Fibroblast of skin of back (primary cell): ENCODE measurements at places on chromosomes 13 and 19.

GRCh38 chr13:46553521-46553885 lies 533 bp downstream of the LRCH1 start:
- DNase-seq: no peak

GRCh38 chr19:1384085-1384462 lies 367 bp downstream of the NDUFS7 start:
- no peak for DNase-seq

DNA sequence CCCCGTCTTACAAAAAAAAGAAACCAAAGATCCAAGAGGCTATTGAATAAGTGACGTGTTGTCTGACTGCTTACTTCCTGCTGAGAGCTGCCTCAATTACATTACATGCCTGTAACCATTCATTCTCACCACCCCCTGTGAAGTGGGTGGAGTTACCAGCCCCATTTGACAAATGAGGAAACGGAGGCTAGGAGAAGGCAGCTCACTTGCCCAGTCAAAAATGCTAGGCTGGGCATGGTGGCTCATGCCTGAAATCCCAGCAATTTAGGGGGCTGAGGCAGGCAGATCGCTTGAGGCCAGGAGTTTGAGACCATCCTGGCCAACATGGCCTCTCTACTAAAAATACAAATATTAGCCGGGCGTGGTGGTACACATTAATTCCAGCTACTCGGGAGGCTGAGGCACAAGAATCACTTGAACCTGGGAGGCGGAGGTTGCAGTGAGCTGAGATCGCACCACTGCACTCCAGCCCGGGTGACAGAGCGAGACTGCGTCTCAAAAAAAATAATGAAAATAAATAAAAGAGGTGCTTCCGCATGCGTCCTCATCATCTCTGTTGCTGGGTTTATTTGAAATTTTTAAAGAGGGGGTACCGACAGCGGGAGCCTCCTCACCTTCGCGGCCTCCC lies 499 bp downstream of the LSM7 start:
- peak; percentile 93 for DNase-seq

GRCh38 chr19:40762754-40763470 lies 11.9 kb downstream of the SNRPA start:
- no peak for DNase-seq

GRCh38 chr13:40494513-40494912 lies 171.9 kb downstream of the FOXO1 start:
- DNase-seq: peak; percentile 19

- DNase-seq: no peak
These were observed 1194.0 kb downstream of the PCDH9 start for GRCh38 chr13:66036024-66036614.

DNA sequence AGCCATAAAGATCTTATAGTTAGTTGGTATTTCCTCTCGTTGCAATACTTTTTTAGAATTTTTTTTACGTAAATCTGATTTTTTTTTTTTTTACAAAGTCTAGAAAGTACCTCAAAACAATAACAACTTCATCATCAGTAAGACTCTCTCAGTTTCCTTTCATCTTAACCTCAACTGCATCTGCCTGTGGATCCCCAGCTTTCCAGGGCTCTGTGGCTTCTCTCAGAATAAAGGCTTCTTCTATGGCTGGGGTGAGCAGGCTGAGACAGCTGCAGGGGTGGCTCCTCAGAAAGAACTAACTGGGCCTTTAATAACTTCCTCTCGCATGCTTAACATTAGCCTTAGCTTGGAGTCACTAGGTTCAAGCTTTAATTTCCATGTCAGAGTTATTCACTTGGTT lies 4.2 kb downstream of the ZNF506 start:
- DNase-seq: no peak

GRCh38 chr13:38415233-38415632 lies 65.6 kb downstream of the UFM1 start:
- DNase-seq: no peak

DNA sequence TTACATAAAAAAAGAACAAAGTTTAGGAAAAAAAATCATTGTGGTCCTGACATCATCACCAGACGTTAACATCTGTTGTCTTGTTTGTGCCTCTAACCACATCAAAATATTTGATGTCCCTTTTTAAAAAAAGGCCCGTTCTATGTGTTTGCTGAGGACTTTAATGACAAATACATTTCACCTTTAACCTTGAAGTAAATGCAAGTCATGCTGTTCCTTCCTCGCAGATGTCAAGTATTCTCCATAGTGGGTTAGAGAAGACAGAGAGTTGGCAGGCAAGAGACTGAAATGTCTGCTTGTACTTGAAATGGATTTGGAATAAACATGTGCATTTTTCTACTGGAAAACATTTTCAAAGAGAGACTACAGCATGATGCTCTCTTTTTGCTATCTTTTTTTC lies 134.9 kb downstream of the FGF9 start:
- no peak for DNase-seq

DNA sequence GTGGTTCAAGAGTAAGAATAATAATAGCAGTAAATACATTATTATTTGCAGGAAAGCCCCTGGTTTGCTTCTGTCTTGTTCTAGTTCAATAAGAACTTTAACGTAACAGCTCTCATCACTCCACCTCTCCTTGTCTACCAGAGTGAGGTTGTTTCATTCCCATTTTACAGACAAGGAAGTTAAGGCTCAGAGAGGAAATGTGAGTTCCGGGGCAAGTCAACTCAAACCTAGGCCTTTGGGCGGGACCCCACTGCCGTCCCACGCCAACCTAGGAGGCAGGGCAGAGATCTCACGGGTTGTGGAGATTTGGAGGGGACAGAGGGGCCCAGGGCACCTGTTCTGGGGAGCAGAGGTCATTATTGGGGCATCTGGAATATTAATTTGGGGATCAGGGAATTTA lies 1.5 kb downstream of the MAP4K1 start:
- DNase-seq: no peak

GRCh38 chr13:98913741-98914140 lies 64.1 kb downstream of the DOCK9 start:
- no peak for DNase-seq

DNA sequence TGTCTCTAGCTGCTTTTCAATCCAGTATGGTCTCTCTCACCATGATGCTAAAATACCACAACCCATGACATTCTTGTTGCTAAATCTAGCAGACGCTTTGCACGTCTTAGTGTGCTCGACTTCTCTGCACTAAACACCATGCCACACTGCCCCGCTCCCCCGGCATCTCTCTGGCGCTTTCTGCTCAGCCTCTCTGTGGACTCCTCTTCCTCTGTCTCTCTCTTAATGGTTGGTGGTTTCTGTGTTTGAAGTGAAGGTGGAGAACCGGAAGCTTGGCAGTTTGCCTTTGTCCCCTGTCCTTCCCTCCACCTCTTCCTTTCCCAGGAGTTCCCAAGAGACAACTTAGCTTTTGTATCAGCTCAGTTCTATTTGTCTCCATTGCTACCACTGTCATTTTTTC lies 8.8 kb downstream of the ERCC5 start:
- DNase-seq: no peak

DNA sequence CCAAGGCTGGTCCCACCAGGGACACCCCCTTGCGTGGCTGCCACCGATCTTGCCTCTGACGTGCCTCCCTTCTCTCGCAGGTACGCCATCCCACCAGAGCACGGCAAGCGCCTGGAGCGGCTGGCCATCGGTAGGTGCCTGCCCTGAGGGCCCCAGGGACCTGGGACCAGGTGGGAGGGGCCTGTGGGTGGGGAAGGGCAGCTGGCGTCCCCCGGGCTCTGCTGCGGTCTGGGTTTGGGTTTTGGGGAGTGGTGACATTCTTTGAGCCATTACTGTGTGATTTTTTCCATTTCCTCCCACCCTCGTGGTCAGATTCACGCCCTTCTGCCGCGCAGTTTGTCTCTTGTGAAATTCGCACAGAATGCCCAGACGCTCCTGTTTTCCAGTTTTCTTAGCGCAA lies 102.0 kb downstream of the KDM4B start:
- DNase-seq: no peak

DNA sequence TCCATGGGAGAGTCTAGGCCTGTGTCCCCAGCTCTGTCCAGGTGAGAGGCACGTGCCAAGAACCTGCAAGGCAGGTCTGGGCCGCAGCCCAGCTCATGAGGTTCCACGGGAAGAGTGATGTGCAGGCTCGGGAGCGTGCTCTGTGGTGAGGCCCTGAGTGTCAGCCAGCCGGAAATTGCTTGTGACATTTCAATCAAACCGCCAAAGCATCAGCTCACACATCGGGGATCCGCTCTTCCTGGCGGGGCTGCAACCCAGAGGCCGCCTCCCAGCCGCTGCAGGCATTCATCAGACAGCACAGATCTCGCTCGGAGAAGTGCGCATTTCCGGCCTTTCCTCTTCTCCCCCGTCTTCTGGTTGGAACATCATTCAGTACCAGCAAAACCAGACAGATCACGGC lies 109.3 kb downstream of the KDM4B start:
- DNase-seq: no peak

DNA sequence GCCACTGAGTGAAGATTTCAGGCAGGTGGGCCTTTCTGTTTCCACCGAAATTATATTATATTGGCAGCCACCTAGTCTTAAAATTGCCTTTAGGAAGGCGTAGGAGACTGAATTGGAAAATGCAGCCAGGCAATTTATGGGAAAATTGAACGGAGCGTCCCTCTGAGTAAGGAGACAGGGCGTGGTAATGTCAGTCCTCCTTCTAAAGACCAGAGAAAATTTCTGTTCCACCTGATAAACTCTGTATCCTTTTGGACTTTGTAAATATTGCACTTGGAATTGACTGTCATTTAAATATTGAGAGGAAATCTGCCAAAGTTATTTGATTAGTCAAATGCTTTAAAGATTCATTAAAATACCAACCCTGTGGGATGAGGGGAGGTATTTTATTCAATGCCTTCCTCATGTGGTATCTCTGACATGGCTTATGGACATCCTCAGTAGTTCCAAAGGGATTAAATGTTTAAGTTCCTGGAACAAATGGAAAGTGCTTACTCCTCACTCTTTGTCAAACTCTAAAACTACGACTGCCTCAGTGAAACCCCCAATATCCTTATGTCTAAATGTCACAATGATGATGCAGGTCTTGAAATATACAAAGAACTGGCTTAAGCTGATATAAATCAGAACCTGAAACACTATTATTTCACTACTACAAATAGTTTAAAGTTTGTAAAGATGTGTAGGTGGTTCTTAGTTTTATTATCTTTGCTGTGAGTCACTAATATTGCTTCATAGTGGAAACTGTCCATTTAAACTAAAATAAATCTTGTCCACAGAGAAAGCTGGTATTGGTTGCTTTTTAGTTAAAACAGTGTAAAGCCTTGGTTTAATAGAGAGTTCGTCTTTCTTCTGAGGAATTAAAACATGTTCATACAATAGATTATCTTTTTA lies 203.2 kb downstream of the FGF14 start:
- DNase-seq: no peak

- DNase-seq: no peak
These were observed 101.0 kb downstream of the ZIC5 start for GRCh38 chr13:99870541-99870940.

- DNase-seq: no peak
These were observed 4.9 kb upstream of the AMER2 start for GRCh38 chr13:25177012-25177411.

- DNase-seq: peak; percentile 59
These were observed 237.4 kb downstream of the NBEA start for GRCh38 chr13:35179494-35179893.

DNA sequence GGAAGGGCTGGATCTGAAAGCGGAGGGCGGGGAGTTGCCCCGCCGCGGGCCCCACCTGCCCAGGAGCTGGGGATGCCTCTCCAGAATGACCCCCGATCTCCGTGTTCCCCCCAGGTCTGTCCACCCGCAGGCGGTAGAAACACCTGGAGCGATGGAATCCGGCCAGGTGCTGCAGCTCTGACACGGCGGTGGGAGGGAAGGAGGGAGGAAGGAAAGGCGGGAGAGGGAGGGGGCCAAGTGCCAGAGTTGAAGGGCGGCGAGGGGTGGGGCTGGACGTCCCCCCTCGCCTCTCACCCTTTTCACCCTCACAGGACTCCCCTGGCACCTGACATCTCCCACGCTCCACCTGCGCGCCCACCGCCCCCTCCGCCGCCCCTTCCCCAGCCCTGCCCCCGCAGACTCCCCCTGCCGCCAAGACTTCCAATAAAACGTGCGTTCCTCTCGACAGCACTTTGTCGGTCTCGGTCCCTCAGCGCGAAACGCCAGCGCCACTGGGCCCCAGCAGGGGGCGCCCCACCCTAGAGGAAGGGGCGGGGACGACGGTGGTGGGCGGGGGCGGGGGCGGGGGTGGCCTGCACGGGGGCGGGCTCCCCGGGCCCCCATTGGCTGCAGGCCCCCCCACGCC lies 337 bp upstream of the FXYD7 start:
- peak; percentile 43 for DNase-seq

- no peak for DNase-seq
These were observed 28.1 kb downstream of the SLC7A1 start for GRCh38 chr13:29567411-29567810.

- no peak for DNase-seq
These were observed 23.5 kb downstream of the CFAP97D2 start for GRCh38 chr13:114202581-114202980.

- DNase-seq: no peak
These were observed 73.4 kb downstream of the AKAP11 start for GRCh38 chr13:42345367-42345766.

GRCh38 chr19:44156475-44156874 lies 8.4 kb upstream of the ZNF226 start:
- no peak for DNase-seq

DNA sequence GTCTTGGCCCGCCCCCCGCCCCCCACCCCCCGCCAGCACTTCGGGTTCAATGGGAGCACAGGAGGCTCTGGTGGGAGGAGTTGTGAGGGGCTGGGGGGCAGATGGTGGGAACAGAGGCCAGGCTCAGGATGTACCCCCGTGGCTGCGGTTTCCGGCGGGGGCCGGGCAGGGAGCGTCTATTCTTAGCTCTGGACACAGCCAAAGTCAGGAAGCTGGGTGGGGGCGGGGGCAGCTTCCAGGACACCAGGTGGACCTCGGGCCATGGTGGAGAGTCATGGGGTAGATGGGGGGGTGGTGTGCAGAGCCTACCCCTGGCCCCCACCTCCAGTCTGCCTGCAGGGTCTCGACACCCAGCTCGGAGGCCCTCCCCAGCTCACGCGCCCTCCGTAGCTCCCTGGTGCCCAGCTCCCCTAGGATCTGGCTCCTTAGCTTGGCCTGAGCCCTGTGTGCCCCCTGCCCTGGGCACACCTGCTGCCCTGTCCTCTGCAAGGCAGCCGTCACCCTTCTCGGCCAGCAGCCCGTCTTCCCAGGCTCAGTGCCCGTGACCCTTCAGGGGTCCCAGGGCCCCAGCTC lies 2.2 kb upstream of the TBXA2R start:
- DNase-seq: peak; percentile 46

DNA sequence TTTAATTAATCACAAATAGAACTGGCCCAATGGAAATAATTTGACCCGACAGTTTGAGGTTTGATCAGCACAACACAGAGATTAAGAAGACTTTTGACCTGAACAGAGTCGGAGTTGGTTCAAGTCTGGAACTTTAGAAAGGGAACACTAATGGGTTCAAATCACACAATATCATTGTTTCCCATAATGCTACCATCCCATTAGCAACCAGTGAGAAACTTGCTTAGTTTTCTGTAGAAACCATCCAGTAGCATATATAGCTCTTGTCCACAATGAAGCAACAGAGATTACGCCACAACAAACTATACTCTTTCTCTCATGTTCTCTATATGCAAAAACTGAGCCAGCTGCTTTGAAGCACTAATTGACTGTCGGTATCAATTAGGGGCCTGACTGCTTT lies 376.9 kb upstream of the SPRY2 start:
- no peak for DNase-seq

GRCh38 chr19:16594681-16595091 lies 22.5 kb upstream of the SLC35E1 start:
- no peak for DNase-seq
